ENCODE measurements at places on chromosomes 12 and 14.

DNA sequence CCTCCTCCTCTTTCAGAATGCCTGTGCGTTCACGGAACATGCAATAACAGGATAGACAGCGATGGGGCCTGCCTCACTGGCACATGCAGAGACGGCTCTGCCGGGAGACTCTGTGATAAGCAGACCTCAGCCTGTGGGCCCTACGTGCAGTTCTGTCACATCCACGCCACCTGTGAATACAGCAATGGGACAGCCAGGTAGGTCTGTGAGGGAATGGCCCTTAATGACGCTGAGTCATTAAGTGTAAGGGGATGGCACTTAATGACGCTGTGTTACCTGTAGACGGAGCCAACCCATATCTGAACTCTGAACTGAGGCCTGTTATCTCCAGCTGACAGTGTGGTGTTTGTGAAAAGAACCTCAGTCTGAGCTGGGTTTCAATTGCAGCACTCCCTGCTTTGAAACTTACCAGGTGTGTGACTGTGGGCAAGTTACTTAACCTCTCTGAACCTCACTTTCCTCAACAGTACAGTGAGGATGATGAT, 86.9 kb downstream of the STAB2 start:
- no peaks in the 10 kb centered on the region for H3K27me3 ChIP-seq
- DNase-seq, result peak; percentile 19
- no peak overlapping the region for H3K4me3 ChIP-seq
- no peaks in the 10 kb centered on the region for H3K36me3 ChIP-seq
- peak overlapping the region; percentile 71 for H3K27ac ChIP-seq

DNA sequence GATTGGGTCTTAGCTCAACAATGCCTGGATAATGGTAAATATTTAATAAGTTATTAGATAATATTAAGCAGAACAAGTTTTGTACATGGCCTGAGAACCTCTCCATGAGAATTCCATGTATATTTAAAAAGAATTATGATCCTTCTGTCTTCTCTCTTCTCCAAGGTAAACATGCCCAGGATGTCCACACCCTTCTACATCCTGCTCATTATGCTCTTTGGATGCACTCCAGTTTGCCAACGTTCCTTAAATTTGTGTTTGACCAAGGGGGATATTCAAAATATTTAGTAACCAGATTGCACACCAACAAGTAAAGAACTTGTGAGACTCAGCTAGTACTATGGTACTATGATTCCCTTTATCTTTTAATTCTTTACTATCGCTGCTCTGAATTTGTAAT, 44.8 kb upstream of the ERGIC2 start:
- no peak overlapping the region for H3K27ac ChIP-seq
- H3K4me1 ChIP-seq, result no peaks in the 10 kb centered on the region
- H3K27me3 ChIP-seq, result no peaks in the 10 kb centered on the region
- no peak for DNase-seq
- no peaks in the 10 kb centered on the region for H3K36me3 ChIP-seq
- H3K4me3 ChIP-seq, result no peak overlapping the region

GRCh38 chr14:87491816-87492215, 501.2 kb downstream of the GALC start:
- no peak for DNase-seq
- H3K27me3 ChIP-seq, result no peaks in the 10 kb centered on the region
- H3K27ac ChIP-seq, result no peak overlapping the region
- H3K36me3 ChIP-seq, result no peaks in the 10 kb centered on the region

- H3K27ac ChIP-seq, result no peak overlapping the region
- no peak overlapping the region for H3K4me3 ChIP-seq
- no peaks in the 10 kb centered on the region for H3K4me1 ChIP-seq
- H3K27me3 ChIP-seq, result no peaks in the 10 kb centered on the region
- peak; percentile 11 for DNase-seq
- H3K36me3 ChIP-seq, result no peaks in the 10 kb centered on the region
Measured at GRCh38 chr14:79809849-79810612, 401.3 kb downstream of the DIO2 start.

DNA sequence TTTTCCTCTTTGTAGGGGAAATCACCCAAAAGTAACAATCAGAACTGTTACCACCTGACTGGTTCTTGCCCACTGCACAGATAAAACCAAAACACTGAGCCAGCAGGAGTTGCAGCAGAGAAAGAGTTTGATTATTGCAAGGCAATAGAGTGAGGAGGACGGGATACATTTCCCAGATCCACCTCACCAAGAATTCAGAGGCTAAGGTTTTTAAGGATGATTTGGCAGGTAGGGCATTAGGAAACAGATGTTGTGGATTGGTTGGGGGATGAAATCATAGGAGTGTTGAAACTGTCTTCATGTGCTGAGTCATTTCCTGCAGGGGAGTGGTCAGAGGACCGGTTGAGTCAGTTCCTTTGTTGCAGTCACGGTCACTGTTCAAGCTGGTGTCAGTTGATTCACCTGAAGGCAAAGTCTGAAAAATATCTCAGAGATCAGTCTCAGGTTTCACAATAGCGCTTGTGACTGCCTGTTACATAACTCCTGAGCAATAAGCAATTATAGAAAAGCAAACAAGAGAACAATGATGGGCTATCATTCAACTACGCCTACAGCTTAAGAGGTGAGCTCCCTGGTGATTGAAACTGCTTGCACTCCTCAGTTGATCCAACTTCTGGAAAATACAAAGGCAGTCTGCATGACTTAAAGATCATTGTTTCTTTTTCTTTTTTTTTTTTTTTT, 20.3 kb upstream of the AMN1 start:
- peaks cover 29% of the 10 kb centered on the region for H3K4me1 ChIP-seq
- no peaks in the 10 kb centered on the region for H3K27me3 ChIP-seq
- H3K36me3 ChIP-seq, result no peaks in the 10 kb centered on the region
- peak; percentile 86 for DNase-seq
- peak overlapping the region; percentile 85 for H3K27ac ChIP-seq
- H3K4me3 ChIP-seq, result no peak overlapping the region

DNA sequence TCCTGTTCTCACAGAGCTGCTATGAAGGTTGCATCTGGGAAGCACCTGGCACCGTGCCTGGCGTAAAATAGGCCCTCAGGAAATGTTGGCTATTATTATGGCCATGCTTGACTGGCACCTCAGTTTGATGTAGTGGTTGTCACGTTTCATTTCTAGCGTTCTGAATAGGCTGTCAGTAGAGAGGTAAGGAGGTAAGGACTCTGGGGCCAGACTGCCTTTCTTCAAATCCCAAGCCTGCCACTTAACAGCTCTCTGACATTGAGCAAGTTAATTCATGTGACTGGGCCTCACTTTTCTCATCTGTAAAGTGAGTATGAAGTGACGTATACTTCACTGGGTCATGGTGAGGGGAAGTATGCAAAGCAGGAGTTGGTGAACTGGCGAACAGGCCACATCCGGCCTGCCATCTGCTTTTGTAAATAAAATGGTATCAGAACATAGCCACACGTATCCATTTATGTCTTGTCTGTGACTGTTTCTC, 196.2 kb downstream of the CACNA1C start:
- no peaks in the 10 kb centered on the region for H3K36me3 ChIP-seq
- H3K27ac ChIP-seq, result peak overlapping the region; percentile 67
- DNase-seq, result no peak

GRCh38 chr14:100725587-100726387, 905 bp upstream of the DLK1 start:
- H3K36me3 ChIP-seq, result no peaks in the 10 kb centered on the region
- no peak for DNase-seq
- H3K4me3 ChIP-seq, result no peak overlapping the region
- H3K27me3 ChIP-seq, result peaks cover 87% of the 10 kb centered on the region

- H3K4me1 ChIP-seq, result peaks cover 7% of the 10 kb centered on the region
- no peak for DNase-seq
- no peaks in the 10 kb centered on the region for H3K36me3 ChIP-seq
- H3K27ac ChIP-seq, result no peak overlapping the region
Measured at GRCh38 chr12:92089559-92089958, 56.1 kb downstream of the BTG1 start.

GRCh38 chr12:19885093-19885812, 446.0 kb downstream of the AEBP2 start:
- H3K4me3 ChIP-seq, result no peak overlapping the region
- H3K4me1 ChIP-seq, result peaks cover 43% of the 10 kb centered on the region
- no peaks in the 10 kb centered on the region for H3K27me3 ChIP-seq
- no peaks in the 10 kb centered on the region for H3K36me3 ChIP-seq
- no peak for DNase-seq
- H3K27ac ChIP-seq, result peak overlapping the region; percentile 36

- H3K27ac ChIP-seq, result no peak overlapping the region
- no peaks in the 10 kb centered on the region for H3K36me3 ChIP-seq
- H3K4me1 ChIP-seq, result no peaks in the 10 kb centered on the region
- no peak for DNase-seq
- H3K27me3 ChIP-seq, result no peaks in the 10 kb centered on the region
- no peak overlapping the region for H3K4me3 ChIP-seq
Measured at GRCh38 chr14:34668111-34668510, 38.2 kb upstream of the SNX6 start.

DNA sequence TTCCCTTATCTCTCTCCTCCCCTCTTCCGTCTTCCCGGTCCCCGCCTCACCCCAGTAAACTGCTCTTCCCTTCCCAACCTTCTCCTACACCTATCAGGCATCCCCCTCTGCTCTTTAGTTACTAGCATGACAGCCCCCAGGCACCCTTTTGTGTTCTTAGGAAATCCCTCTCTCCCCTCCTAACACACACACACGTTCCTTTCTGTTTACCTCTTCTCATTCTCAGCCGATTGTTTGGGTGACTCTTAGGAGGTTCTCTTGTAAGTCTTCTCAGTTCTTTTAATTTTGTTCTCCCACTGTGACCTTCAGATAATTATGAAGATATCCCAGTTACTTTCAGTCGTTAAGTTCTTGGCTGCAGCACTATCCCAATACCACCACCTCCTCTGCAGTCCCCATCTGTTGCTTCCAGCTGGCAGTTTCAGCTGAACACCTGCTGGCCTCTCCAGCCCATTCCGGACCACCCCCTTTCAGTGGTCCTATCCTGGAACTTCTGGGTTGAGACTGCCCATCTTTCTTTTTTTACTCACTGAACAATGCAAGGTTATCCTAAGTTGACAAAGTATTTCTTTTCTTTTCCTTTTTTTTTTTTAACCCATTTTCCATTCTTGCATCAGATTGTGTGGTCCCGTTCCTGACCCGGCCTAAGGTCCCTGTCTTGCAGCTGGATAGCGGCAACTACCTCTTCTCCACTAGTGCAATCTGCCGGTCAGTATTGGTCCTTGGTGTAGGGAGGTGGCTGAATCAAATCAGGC, 711 bp downstream of the MARS1 start:
- peak overlapping the region; percentile 81 for H3K27ac ChIP-seq
- peaks cover 21% of the 10 kb centered on the region for H3K36me3 ChIP-seq
- H3K27me3 ChIP-seq, result no peaks in the 10 kb centered on the region
- no peak for DNase-seq
- peak overlapping the region; percentile 66 for H3K4me3 ChIP-seq

GRCh38 chr12:42021469-42021868, 123.2 kb downstream of the GXYLT1 start:
- H3K4me3 ChIP-seq, result no peak overlapping the region
- peaks cover 7% of the 10 kb centered on the region for H3K27me3 ChIP-seq
- DNase-seq, result no peak
- no peaks in the 10 kb centered on the region for H3K4me1 ChIP-seq
- no peaks in the 10 kb centered on the region for H3K36me3 ChIP-seq
- H3K27ac ChIP-seq, result no peak overlapping the region

- no peaks in the 10 kb centered on the region for H3K27me3 ChIP-seq
- peak overlapping the region; percentile 76 for H3K27ac ChIP-seq
- DNase-seq, result no peak
- no peak overlapping the region for H3K4me3 ChIP-seq
- peaks cover 66% of the 10 kb centered on the region for H3K4me1 ChIP-seq
Measured at GRCh38 chr12:111425655-111426054, 19.9 kb downstream of the SH2B3 start.

DNA sequence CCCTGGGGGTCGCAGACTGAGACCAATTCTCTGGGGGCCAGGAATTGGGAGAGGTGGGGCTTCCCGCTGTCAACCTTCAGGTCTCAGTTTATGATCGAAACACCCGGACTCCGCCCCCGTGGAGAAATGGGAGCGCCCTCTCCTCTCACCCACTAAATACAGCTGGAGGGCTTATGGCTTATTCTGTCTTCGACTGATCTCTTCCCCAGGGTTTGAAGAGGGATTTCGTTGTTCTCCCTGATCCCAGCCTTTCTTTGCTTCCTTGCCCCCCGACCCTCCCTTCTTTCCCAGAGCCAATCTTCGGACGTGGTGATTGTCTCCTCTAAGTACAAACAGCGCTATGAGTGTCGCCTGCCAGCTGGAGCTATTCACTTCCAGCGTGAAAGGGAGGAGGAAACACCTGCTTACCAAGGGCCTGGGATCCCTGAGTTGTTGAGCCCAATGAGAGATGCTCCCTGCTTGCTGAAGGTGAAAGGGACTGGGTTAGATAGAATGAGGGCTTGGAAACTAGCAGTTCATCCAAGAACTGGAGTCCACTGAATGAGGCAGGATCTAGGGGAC, 607 bp downstream of the OS9 start:
- peak overlapping the region; percentile 61 for H3K4me3 ChIP-seq
- H3K27ac ChIP-seq, result peak overlapping the region; percentile 73
- H3K4me1 ChIP-seq, result no peaks in the 10 kb centered on the region
- peaks cover 18% of the 10 kb centered on the region for H3K36me3 ChIP-seq
- H3K27me3 ChIP-seq, result peaks cover 6% of the 10 kb centered on the region

All from transverse colon (tissue), 4 donors.